ENCODE measurements at places on chromosomes 1 and 21. TPM values are rescaled to one million over a fixed set of nuclear protein-coding genes. Genes with fewer than 3 reads are reported as not detected.

GRCh38 chr21:26377111-26377694 is 195.9 kb downstream of the CYYR1 start:
- H3K27ac ChIP-seq, result no peak overlapping the region
- no peak overlapping the region for H3K4me3 ChIP-seq
- DNase-seq, result no peak
- H3K36me3 ChIP-seq, result no peaks in the 10 kb centered on the region

DNA sequence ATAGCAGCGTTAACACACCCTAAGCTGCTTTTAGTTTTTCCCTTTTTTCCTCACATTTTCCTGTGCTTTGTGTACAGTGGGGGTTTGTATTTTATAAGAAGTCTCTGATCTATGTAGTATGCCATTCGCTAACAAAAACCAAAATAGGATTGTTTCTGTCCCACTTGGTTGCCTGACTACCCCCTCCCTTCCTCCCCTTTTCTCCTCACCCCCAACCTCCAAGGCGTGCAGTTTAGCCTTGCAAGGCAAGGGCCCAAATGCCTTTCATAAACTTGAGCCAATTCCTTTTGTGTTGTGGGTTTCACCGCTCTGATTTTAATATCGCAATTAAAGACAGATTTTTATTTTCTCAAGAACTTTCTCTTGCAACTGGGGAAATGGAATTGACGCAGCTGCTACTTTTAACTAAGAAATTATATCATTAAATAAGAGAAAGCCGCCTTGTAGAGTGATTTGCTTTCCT is 276.9 kb downstream of the TM2D1 start:
- H3K4me1 ChIP-seq, result peaks cover 20% of the 10 kb centered on the region
- no peak overlapping the region for H3K27ac ChIP-seq
- H3K4me3 ChIP-seq, result no peak overlapping the region
- DNase-seq, result no peak

DNA sequence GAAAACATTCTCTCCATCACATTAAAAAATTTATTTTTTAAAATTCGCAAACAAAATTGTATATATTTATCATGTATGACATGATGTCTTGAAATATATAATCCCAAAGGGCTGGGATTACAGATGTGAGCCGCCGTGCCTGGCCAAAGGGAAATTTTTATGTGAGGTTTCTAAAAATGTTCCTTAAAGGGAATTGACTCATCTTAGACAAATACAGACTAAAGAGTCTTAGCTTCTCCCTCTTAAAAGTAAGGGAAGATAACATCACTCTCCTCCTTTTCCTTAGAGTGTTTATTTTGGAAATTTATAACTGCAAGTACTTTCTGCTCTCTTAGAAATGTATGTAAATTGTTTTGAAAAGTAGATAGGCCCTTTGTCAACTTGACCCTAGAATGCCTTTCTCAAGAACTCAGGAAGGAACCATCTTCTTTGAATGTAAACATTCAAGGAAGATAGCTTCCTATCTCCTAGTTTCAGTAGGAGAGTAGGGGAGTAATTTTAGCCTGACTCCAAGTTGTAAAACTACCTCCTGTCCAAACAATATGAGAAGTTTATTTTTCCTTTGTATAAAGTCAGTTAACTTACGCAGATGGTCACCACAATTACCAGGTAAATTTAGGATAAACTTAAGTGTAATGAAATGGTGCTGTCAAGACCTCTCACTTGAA is 59.5 kb downstream of the C21orf91 start:
- H3K27me3 ChIP-seq, result no peaks in the 10 kb centered on the region
- no peaks in the 10 kb centered on the region for H3K36me3 ChIP-seq
- no peak overlapping the region for H3K4me3 ChIP-seq
- H3K27ac ChIP-seq, result no peak overlapping the region
- no peak for DNase-seq

DNA sequence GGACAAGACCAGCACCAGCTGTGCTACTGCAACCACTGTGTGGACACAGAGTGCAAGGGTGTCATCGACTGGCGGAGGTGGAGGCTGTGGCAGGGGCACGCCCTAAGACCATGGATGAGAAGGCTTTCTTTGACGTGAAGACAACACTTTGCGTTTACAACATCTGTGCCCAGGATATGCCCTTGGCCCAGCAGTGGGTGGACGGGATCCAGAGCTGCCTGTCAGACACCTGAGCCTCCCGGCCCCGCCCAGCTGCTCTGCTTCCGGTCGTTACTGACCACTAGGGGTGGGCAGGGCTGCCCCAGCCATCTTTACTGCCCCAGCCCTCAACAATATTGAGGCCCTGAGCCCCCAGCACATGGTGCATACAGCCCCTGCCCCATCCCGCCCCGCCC is 21.4 kb upstream of the NPPB start:
- H3K27ac ChIP-seq, result no peak overlapping the region
- no peak overlapping the region for H3K4me3 ChIP-seq
- no peak for DNase-seq
- H3K4me1 ChIP-seq, result no peaks in the 10 kb centered on the region
- H3K36me3 ChIP-seq, result no peaks in the 10 kb centered on the region

- H3K4me1 ChIP-seq, result no peaks in the 10 kb centered on the region
- no peak for DNase-seq
- no peak overlapping the region for H3K27ac ChIP-seq
- H3K4me3 ChIP-seq, result no peak overlapping the region
- no peaks in the 10 kb centered on the region for H3K27me3 ChIP-seq
Observed at GRCh38 chr1:97832481-97832880, 88.4 kb downstream of the DPYD start.

GRCh38 chr1:206856674-206857464 is 8.6 kb upstream of the IL20 start:
- no peak overlapping the region for H3K4me3 ChIP-seq
- H3K27me3 ChIP-seq, result no peaks in the 10 kb centered on the region
- no peaks in the 10 kb centered on the region for H3K36me3 ChIP-seq

- H3K36me3 ChIP-seq, result no peaks in the 10 kb centered on the region
- H3K4me3 ChIP-seq, result no peak overlapping the region
- no peaks in the 10 kb centered on the region for H3K27me3 ChIP-seq
- no peak for DNase-seq
- no peak overlapping the region for H3K27ac ChIP-seq
- H3K4me1 ChIP-seq, result no peaks in the 10 kb centered on the region
Observed at GRCh38 chr1:84294751-84295150, 6.8 kb upstream of the SAMD13 start.

- no peak overlapping the region for H3K4me3 ChIP-seq
- DNase-seq, result peak; percentile 75
- H3K4me1 ChIP-seq, result no peaks in the 10 kb centered on the region
- no peaks in the 10 kb centered on the region for H3K27me3 ChIP-seq
- no peaks in the 10 kb centered on the region for H3K36me3 ChIP-seq
- no peak overlapping the region for H3K27ac ChIP-seq
Observed at GRCh38 chr1:177912991-177913390, 56.9 kb downstream of the SEC16B start.

- no peaks in the 10 kb centered on the region for H3K36me3 ChIP-seq
- no peaks in the 10 kb centered on the region for H3K27me3 ChIP-seq
- no peak overlapping the region for H3K27ac ChIP-seq
- no peak for DNase-seq
- H3K4me1 ChIP-seq, result no peaks in the 10 kb centered on the region
- H3K4me3 ChIP-seq, result no peak overlapping the region
Observed at GRCh38 chr21:20944139-20944538, 54.1 kb upstream of the NCAM2 start.

GRCh38 chr1:54200519-54200997 is 591 bp downstream of the MRPL37 start:
- H3K4me3 ChIP-seq, result peak overlapping the region; percentile 80
- H3K36me3 ChIP-seq, result peaks cover 5% of the 10 kb centered on the region
- no peak for DNase-seq
- H3K27me3 ChIP-seq, result no peaks in the 10 kb centered on the region
- H3K27ac ChIP-seq, result peak overlapping the region; percentile 24

The TIPRL gene
- 37.2 TPM for total RNA-seq

The GMEB1 gene
- total RNA-seq, result 14.9 TPM

The RAP1GAP gene
- 36.3 TPM for total RNA-seq

The SRP9 gene
- total RNA-seq, result 233 TPM
